Kidney epithelial cell (primary cell): ENCODE measurements at places on chromosomes 1 and 21. TPM values are rescaled to one million over a fixed set of nuclear protein-coding genes. Genes with fewer than 3 reads are reported as not detected.
A peak's percentile ranks its signal among the peaks of the same experiment; 100 is the strongest.

GRCh38 chr1:181178241-181178879 lies 89.9 kb downstream of the IER5 start:
- no peak for DNase-seq

DNA sequence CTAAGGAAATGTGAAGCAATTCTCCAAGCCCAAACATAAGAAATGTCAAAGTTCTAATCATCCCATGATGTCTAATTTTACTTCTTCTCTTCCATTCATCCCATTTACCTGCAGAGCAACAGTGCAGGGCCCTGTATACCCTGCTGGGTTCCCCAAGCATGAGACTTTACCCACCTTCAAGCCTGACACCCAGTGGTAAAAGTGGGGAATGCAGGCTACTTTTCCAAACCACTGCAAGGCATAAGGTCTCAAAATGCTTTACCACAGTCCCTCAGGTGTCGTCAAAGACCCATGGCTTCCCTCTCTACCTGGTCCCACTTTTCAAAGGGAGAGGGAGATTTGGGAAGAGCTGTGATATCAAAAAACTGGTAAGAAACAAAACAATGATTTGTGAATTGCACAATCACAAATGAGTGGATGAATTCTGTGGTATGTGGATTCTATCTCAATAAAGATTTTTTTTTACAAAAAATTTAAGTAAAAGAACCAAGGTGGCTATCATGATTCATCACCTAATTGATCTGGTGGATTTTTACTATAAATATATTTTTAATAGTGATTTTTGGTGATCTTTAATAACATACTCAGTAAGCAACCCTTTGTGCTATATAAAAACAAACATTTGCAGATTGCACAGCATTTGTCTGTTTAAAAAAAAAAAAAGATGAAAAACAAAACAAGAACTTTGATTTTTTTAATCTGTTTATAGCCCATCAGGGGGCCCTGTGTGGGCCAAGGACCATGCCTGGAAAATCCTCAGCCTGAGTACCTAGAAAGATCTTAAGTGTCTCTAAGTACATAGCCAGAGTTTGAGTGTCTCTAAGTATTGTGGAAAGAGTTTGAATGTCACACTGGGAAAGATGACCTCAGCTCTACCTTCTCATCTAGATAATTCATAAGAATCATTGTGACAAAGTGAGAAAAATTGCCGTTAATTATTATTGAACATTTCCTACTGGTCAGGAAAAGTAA lies 73.1 kb upstream of the GJB5 start:
- DNase-seq, result no peak

GRCh38 chr1:224534731-224535130 lies 81.4 kb upstream of the CNIH3 start:
- DNase-seq, result no peak

GRCh38 chr1:44945967-44946366 lies 40.4 kb downstream of the EIF2B3 start:
- DNase-seq, result no peak

DNA sequence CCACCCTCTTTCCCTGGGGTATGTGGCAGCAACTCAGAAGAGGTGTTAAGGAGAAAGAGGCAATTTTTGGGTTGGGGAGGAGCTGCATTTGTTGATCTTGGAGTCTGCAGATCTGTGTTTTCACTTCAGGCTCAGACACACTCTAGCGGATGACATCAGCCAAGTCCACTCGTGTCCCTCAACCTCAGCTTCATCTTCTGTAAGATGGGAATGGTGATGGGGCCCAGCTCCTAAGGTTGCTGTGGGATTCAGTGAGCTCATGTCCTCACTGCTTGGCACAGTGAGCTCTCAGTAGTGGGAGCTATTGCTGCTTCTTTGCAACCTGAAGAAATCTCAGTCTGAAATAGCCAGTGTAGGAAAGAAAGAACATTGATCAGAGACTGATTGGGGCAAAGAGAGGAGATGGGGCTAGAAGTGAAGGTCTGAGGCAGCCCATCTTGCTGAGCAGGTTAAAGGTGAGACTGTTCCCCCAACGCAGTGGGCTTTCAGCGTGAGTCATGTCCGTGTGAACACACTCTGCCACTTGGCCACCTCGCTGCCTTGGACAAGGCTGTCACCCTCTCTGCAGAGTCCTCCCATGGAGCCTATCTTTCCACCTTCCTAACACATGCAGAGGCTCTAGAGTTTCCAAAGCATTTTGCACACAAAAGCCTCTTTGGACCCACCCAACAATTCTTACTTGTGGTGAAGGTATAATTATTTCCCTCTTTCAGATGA lies 56.0 kb upstream of the CITED4 start:
- no peak for DNase-seq

DNA sequence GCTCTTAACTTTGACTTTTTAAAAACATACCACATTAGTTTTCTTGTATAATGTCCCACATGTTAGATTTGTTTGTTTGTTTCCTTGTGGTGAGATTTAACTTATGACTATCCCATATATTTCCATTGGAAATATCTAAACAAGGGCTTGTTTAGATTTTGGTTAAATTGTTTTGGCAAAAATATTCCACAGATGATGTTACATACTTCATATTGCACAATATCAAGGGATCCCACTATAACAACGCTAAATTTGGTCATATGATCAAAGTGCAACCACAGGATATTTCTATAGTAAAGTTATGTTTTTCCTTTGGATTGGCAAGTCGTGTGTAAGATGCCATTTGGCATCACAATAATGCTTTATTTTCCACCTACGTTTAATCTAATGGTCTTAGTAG lies 396.7 kb downstream of the TGFB2 start:
- no peak for DNase-seq

DNA sequence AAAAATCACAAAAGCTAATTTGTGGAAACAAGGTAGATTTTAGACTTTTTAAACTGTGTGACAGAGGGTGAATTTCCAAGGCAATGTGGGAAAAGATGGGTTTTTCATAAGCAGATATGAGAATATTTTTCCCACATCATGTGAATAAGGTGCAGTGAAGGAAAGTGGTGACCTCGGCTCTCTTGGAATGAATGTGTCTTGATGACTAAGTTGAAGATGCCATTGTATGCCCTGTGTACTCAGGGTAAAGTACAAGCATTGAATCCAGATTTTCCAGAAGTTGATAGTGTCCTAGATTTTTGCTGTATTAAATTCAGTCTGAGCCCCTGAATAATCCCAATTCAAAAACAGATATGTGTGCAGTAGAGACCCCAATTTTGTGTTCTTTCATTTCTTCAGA lies 442.6 kb upstream of the ADGRL2 start:
- no peak for DNase-seq

- DNase-seq, result peak; percentile 95
These were observed 4.5 kb upstream of the MEF2D start for GRCh38 chr1:156504821-156505678.

GRCh38 chr1:175095978-175096607 lies 28.5 kb downstream of the TNN start:
- no peak for DNase-seq

DNA sequence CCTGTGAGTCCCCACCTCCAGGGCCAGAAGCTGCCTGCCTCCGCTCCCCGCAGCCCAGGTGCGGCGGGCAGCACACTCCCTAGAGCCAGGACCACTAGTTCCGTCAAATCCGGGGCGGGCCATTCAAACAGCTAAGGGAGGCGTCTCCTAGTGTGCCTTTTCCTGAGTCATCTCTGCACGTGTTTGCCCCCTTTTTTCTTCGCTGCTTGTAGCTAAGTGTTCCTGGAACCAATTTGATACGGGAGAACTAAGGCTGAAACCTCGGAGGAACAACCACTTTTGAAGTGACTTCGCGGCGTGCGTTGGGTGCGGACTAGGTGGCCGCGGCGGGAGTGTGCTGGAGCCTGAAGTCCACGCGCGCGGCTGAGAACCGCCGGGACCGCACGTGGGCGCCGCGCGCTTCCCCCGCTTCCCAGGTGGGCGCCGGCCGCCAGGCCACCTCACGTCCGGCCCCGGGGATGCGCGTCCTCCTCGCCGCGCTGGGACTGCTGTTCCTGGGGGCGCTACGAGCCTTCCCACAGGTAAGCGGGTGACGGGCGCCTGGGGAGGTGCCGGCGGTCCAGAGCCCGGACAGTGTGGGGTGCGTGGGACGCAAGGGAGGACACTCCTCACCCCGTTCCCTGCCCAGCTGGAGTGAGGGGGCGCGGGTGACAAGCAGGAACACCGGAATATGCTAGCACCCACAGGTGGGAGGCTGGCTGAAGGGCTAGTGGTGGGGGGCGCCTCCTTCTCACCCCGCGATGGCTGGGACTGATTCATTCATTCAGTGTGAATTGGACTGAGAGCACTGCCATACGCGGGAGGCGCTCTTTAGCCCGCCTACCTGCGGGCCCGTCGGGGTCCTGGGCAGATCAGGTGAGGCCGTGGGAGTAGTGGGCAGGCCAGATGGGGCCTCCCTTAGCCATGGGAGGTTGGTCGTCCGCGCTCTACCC lies at the start of gene TNFRSF8:
TSS of gene TNFRSF8 (plus strand) at position 163 of the 932 bp plus-strand sequence. CDS start at position 459, 296 bp downstream.
- no peak for DNase-seq

DNA sequence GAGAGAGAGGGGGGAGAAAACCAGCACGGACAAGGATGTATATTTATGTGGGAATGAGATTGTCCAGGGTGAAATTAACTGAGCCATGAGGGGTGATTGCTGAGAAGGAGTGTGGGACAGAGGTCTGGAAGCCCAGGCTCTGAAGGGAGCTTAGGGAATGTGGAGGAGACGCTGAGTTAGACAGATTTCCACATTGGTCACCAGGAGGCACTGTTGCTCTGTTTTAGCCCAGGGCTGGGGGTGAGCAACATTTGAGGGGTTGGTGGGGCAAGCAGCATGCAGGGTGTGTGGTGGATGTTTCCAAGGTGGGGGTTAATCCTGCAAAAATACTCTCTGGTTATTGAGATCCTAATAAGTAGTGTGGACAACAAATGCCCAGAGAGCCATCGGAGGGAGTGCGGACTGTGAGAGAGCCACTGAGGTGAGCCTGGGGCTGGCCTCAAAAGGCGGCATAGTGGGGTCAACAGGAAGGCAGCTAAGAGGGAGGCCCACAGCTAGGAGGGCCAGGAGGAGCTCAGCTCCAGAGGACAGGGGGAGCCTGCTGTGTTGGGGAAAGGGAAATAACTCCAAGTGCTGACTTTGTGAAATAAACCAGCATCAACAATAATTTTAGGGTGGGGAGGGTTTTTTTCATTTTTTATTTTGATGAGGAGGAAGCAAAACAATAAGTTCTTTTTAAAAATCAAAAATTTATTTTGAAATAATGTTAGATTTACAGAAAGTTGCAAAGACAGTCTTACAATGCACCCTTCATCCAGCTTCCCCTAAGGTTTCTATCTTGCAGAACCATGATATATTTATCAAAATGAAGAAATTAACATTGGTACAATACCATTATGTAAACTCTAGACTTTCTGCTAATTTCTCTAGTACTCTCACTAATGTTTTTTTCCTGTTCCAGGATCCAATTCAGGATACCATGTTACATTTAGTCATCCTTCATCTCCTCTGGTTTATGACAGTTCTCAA lies 82.8 kb upstream of the CD34 start:
- no peak for DNase-seq

Gene SH2D5
- 11.7 and 17.5 TPM in 2 replicates for total RNA-seq

Gene SERTAD4
- 10.6 and 11.4 TPM in 2 replicates for total RNA-seq

Gene OR2M3
- not detected in 2 replicates for total RNA-seq

Gene XCL1
- not detected in 2 replicates for total RNA-seq

Gene CYP4X1
- 0.34 TPM in 1 of 2 replicates, not detected in the other for total RNA-seq
